ENCODE measurements at places on chromosomes 1 and 21. TPM values are rescaled to one million over a fixed set of nuclear protein-coding genes. Genes with fewer than 3 reads are reported as not detected.

GRCh38 chr1:202781180-202781579 is 27.0 kb downstream of the KDM5B start:
- DNase-seq: no peak

DNA sequence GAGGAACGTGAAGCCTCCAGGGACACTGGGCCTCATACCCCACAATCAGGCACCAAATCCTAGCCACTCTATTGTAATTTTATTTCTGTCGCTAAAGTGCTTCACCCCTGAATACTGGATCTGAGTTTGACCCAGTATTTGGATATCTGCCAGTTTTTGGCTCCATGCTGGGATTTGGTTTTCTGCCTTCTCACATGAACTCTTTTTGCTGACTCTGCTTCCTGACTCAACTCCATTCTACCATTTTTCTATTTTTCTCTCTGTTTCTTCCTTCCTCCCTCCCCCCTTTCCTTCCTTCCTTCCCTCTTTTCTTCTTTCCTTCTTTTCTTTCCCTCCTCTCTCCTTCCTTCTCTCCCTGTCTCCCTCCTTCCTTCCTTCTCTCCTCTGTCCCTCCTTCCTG is 151.3 kb upstream of the GJB5 start:
- no peak for DNase-seq

GRCh38 chr21:39685991-39686390 is 59.0 kb upstream of the IGSF5 start:
- peak; percentile 28 for DNase-seq

- DNase-seq: no peak
Observed at GRCh38 chr1:155645648-155646047, 35.6 kb downstream of the MSTO1 start.

DNA sequence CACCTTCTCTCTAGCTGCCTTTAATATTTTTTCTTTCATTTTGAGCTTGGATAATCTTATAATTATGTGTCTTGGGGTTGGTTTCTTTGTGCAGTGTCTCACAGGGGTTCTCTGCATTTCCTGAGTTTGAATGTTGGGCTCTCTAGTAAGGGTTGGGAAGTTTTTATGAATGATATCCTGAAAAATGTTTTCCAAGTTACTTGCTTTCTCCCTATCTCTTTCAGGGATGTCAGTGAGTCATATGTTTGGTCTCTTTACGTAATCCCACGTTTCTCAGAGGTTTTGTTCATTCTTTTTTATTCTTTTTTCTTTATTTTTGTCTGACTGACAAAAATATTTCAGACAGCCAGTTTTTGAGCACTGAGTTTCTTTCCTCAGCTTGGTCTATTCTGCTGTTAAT is 55.4 kb upstream of the CCDC190 start:
- no peak for DNase-seq

- no peak for DNase-seq
Observed at GRCh38 chr21:19683492-19683891, 1279.9 kb upstream of the TMPRSS15 start.

DNA sequence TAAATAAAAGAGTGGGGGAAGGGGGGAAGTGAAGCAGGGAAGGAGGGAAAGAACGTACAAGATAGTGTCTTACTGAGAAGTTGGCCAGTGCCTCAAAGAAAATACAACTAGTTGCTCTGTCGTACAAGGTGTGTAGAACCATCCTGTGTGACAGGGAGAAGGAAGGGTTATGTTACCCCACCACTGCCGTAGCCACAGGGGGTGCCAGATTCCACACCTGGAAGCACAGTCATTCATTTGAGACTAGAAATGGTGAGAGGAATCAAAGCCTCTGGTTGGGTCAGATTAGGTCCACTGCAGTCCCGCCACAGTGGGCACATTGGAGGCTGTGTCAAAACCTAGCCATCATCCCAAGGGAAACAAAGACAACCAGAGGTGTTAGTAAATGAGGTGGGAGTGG is 2.7 kb upstream of the ERI3 start:
- no peak for DNase-seq

GRCh38 chr1:190475421-190476141 is 2.1 kb downstream of the BRINP3 start:
- no peak for DNase-seq

- no peak for DNase-seq
Observed at GRCh38 chr1:92759361-92759760, 25.5 kb downstream of the EVI5 start.

DNA sequence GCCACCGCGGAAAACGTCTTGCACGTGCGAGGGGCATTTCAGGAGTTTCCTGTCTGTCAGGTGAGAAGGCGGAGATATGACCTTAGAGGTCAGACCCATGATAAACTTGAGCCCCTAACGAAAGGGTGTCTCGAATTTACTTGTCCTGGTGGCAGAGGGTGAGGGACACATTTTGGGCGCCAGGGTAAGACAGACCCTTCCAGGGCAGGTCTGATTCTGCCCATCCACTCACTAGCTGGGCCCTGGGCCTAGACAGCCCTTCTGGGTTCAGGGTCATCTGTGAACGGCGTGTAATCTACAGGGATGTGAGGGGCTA is 395 bp upstream of the CSRP1 start:
- DNase-seq: no peak

DNA sequence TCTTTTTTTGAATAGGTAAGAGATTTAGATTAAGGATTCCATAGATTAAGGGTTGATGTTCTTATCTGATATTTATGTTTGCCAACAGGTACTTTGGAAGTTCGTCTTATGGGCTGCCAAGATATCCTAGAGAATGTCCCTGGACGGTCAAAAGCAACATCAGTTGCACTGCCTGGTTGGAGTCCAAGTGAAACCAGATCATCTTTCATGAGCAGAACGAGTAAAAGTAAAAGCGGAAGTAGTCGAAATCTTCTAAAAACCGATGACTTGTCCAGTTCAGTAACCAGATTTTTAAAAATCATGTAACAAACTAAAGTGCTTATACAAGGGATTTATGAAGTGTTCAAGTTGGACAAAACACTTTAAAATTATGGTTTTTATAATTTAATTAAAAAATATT is 100.5 kb downstream of the PKN2 start:
- DNase-seq: no peak

- no peak for DNase-seq
Observed at GRCh38 chr1:75707191-75707590, 17.3 kb upstream of the ACADM start.

DNA sequence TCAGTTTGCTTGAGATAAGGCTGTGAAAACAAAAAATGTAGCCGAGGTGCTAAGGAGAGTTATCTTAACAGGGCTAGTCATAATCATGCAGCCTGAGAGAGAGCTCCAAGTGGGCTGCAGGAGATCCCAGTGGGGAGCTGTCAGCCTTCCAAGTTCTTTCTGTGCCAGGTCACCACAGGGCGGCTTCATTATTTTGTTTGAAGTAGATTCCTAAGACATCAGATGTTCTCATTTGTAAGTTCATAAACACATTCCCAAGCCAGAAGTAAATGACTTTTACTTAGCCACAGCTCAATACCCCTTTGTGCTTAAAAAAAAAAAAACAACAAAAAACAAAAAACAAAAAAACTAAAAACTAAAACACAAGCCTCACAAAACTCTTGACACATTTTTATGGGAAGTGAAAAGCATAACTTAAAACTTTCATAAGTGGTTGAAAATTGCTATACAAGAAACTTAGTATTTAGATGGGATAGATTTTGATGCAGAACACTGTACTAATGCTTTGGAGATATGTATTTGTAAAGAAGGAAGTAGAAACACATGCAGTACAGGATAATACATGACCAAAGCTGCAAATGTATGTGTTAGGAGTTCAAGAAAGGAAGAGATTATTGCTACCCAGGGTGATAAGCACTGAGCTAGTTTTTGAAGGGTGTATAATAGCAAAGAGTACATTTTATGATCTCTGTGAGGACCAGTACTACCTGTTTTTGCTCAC is 8.6 kb downstream of the CDC14A start:
- no peak for DNase-seq

- no peak for DNase-seq
Observed at GRCh38 chr1:72567521-72567920, 285.2 kb upstream of the NEGR1 start.

DNA sequence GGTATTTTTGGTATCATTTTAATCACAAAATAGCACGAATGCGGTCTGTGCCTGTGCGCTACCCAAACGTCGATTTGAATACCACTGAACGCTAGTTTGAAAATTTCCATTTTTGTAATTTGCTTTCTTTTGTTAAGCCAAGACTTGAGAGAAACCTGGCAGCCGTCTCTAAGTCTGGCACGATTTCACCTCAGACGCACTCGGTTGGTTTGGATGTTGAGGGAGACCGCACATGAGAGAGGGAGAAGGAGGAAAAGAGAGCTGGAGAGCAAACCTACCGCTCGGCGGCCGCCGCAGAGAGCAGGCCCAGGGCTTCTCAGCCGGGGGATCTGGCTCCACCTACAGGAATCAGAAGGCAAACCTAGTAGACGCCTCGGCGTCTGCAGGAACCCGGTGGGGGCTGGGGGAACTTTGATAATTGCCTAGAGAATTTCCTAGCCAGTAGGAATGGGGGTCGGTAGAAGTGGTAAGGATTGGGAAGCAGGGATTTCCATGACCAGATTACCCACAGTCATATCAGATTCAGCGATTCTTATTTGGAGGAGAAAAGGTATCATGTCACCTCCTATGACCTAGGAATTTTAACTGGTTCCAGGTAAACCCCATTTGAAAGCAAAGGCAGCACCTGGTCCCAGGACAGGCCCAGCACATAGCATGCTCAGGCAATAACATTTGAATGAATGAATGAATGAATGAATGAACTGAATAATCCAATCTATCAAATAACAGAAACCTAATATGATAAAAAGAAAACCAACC is 83.2 kb downstream of the TM2D1 start:
- DNase-seq: peak; percentile 78

DNA sequence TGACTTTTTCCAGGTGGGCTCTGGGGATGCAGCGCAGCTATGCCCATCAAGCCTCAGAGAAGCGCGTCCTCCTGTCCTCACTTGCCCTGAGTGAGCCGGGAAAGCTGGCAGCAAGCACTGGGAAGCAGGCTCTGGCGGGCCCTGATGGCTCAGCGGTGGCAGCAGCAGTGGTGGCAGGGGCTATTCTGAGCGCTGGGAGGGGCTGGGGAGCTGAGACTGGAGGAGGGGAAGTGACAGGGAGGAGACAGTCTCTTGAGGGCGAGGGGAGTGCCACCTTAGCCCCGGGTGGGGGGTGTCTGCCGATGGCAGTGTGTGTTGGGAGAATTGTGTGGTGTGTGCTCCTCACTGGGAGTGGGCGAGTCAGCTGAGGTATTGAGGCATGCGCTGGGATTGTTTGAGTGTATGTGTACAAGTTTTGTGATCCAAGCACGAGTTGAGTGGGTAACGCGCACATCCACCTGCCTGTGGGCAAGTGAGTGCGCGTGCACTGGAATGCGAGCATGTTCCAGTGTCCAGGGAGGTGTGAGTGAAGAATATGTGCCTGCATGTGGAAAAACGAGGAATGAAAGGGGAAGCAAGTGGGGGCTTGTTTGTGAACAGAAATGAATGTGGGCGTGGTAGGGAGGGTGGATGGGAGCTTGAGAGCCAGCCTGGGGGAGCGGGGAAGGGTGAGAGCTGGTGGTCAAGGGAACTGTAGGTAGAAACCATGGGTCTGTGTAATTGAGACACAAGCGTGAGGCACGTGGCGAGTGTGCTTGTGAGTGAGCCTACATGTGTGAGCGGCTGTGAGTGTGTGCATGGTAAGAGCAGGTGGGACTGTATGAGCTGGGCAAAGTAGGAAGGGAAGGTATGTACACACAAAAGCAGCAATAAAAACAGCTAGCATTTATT is 2.9 kb upstream of the FOXO6 start:
- peak; percentile 59 for DNase-seq

GRCh38 chr21:31732597-31733550 is 956 bp upstream of the SCAF4 start:
- DNase-seq: no peak

DNA sequence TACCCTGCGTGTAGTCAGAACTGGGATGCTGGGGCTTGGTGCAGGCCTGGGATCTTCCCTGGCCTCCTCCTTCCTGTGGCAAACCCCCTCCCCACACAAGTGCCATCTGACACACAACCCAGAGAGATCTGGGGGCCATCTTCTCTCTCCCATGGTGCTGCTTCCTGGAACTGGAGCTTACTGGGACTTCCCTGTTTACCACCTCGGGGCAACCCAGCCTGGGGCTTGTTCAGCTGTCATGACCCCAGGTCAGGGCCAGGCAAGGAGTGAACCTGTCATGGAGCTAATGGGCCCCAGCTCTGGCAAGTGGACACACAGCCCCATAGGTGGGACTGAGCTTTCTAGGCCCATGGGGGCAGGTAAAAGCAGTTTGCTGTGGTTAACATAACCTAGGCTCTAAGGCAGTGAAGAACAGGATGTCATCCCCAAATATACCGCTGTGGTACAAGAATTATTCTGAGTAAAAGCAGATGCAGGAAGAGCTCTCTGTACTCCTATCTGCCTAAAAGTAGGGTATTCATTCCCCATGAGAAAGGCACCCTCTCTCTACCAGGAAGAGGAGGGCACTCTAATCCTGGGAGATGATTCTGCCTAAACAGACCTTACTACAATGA is 2.4 kb downstream of the TRIM11 start:
- DNase-seq: peak; percentile 40

- DNase-seq: no peak
Observed at GRCh38 chr1:187626056-187626455, 797.3 kb downstream of the PLA2G4A start.

- DNase-seq: no peak
Observed at GRCh38 chr1:182754543-182755314, 34.8 kb upstream of the NPL start.

GRCh38 chr1:156525856-156526489 is 25.4 kb upstream of the MEF2D start:
- DNase-seq: no peak

- DNase-seq: no peak
Observed at GRCh38 chr21:16476056-16476825, 746.5 kb downstream of the USP25 start.

- no peak for DNase-seq
Observed at GRCh38 chr1:206105464-206105995, 11.7 kb downstream of the AVPR1B start.

The NBPF20 gene
- total RNA-seq: 4.0 TPM

The ANKRD34A gene
- total RNA-seq: 0.47 TPM

The HES4 gene
- 63.6 TPM for total RNA-seq

The NBPF8 gene
- 12.7 TPM for total RNA-seq

The EDARADD gene
- total RNA-seq: 50.4 TPM

The COL8A2 gene
- total RNA-seq: 8.0 TPM

The HSF2BP gene
- 2.0 TPM for total RNA-seq

The GUCA2A gene
- total RNA-seq: not detected

The HMGCS2 gene
- 305 TPM for total RNA-seq

The OLFML2B gene
- 3.4 TPM for total RNA-seq

The WRAP73 gene
- total RNA-seq: 18.3 TPM

The NSL1 gene
- 35.5 TPM for total RNA-seq

The GCLM gene
- 12.6 TPM for total RNA-seq

The TEKT2 gene
- not detected for total RNA-seq
